ENCODE measurements at places on chromosomes 3 and 15.

- no peak for DNase-seq
These were observed 11.1 kb upstream of the ROPN1B start for GRCh38 chr3:125957674-125958510.

DNA sequence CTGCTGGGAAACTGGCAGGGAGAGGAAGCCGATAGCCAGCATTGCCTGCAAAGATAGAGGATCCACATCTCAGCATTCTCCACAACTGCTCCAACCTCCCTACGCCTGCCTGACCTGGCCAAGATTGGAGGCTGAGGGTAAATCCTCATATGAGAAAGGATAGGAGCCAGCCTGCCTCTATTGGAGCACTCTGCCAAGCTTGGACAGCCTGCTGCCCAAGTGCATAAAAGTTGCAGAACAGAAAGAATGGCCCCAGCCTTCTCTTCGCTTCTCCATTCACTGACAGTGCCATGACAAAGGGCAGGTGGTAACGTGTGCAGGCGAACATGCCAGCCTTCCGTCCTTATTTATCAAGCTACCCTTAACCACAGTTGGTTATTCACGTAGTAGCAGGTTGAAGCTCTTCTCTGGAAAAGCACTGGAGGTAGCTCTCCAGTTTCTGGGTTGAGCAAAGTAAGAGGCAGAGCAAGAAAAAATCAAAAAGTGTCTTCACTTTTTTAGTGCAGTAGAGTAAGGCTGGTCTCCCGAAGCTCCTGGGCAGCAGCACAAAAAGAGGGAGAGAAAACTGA lies 4.3 kb downstream of the BMF start:
- DNase-seq, result no peak

GRCh38 chr15:62572797-62573196 lies 407.7 kb upstream of the C2CD4B start:
- DNase-seq, result no peak

- peak; percentile 4 for DNase-seq
These were observed 36.0 kb downstream of the MNS1 start for GRCh38 chr15:56428821-56429458.

- no peak for DNase-seq
These were observed 4.3 kb downstream of the PRKCI start for GRCh38 chr3:170226426-170226960.

DNA sequence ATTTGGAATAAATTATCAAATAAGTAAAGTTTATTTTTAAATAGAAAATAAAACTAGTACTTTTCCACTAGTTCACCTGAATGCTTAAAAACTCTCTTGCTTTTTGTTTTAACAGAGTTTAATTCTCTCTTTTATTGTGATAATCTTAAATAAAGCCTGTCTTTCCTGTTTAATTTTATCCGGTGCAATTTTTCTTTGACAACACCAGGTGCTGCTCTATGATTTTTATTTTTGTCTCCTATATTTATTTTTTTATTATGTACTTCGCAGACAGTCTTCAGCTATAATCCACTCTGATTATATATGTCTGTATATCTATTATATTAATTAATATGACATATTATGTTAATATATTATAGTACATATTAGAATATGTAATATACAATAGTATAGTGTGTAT lies 1293.0 kb upstream of the EPHA6 start:
- DNase-seq, result no peak

DNA sequence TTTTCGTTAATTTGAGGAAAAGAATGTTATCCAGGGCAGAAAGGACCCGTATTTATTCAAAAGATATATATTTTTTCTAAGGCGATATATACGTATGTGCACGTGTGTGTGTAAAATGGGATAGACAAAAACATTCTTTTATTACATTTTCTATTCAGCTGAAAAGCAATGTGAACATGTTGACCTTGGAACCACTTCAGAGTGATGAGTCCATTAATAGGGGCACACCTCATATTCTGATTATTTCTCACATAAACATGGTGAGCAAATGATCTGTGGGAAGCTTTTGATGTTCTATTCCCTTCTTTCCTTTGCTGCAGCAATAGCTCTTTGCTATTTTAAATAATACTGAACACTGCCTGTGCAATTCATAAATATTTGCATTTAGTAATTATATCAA lies 87.6 kb downstream of the SYNPR start:
- no peak for DNase-seq

DNA sequence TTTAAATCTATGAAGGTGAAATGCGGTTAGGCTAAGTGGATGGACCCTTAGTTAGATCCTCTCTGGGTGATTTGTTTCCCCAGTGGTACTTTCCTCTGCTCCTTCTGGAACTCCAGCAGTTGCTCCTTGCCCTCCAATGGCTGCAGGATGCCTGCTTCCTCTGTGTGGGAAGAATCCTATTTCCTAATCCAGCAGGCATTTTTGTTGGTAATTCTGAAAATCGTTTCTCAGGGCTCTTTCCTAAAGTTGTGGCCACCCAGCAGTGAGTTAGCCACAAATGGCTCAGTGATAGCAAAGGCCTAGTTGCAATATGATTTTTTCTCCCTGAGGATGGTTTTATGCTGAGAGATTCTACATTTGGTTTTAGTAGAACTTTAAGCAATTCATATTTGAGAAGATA lies 332.3 kb upstream of the C2CD4B start:
- DNase-seq, result no peak

DNA sequence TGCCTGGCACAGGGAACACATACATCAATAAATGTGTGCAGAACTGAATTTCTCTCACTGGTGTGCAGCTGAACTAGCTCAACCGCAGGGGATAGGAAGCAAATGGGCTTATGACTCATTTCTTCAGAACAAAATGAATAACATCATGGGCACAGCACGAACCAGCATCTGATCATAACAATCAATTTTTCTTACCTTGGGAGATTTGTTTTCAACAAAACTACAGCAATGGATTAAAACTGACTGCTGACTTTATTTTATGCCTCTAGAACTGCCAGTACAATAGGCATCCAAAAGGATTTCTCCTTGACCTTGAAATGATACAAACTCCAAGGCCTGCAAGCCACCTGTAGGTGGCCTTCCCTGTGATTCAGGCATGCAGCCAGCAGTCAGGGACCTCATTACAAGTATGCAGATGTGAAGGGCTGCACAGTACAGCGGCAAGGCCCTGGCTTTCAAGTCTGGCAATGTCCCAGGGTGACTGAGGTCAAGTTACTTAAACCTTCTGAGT lies 26.1 kb downstream of the TAMM41 start:
- DNase-seq, result no peak

GRCh38 chr3:87225659-87226058 lies 1.4 kb upstream of the CHMP2B start:
- DNase-seq, result no peak

DNA sequence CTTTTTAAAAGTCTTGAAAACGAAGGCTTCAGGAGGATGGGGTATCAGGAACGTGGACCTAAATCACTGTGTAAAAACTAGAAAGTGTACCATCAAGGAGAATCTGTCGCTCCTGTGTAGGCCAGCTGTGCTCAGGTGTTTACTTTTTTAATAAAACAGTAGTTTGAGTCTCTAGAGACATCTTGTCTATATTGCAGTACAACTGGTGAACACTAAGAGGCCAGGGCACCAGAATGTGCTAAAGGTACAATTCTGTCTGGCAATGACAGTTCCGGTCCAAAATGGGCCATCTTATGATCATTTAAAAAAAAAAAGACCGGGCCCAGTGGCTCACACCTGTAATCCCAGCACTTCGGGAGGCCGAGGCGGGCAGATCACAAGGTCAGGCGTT lies 61.8 kb upstream of the MCF2L2 start:
- no peak for DNase-seq

- DNase-seq, result no peak
These were observed 108.5 kb downstream of the SAMMSON start for GRCh38 chr3:70108072-70108471.

GRCh38 chr3:38371541-38372213 lies 25.1 kb downstream of the XYLB start:
- DNase-seq, result no peak

GRCh38 chr15:80659375-80659774 lies 35.7 kb upstream of the ABHD17C start:
- no peak for DNase-seq

DNA sequence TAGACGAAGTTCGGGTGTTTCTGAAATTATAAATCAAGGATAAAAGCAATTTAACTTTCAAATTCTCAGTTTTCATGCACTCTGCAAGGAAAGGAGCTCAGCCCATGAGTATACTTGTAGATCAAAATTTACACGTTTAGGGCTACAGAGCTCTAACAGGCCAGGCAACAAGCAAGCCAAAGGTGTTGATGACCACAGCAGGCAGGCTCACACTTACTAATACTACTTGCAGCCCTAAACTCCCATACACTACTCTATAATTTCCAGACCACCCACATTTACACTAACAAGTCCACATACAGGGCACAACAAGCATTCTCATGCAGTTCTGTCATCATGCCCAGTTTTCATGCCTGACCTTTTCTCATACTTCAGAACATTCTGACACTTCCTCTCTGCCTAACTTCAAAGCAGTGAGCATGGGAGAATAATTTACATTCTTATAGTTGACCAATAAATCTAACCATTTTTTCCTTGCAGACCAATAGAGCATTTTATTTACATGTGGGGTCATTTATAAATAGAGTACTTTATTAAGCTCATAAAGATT lies 124.7 kb upstream of the FRMD4B start:
- DNase-seq, result no peak

DNA sequence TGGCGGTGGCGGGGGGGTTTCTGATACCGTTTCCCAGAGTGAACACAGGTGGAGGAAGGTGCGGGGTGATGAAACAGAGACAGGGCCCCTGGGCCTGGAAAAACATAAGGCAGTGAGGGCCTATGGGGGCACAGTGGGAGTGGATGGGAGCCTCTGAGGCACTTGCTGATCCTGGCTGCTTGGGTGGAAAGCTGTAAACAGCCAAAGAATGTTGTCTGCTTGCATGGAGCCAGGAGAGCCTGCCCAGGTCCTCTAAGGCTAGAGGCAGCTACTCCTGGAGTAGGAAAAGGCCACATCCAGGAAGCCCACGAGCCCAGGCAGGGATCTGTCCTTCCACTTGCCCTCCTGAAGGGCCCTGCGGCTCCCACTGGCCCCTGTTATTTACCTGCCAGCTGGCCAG lies 2.9 kb upstream of the SEMA3B start:
- no peak for DNase-seq

GRCh38 chr3:16809993-16810392 lies 74.8 kb upstream of the PLCL2 start:
- no peak for DNase-seq

DNA sequence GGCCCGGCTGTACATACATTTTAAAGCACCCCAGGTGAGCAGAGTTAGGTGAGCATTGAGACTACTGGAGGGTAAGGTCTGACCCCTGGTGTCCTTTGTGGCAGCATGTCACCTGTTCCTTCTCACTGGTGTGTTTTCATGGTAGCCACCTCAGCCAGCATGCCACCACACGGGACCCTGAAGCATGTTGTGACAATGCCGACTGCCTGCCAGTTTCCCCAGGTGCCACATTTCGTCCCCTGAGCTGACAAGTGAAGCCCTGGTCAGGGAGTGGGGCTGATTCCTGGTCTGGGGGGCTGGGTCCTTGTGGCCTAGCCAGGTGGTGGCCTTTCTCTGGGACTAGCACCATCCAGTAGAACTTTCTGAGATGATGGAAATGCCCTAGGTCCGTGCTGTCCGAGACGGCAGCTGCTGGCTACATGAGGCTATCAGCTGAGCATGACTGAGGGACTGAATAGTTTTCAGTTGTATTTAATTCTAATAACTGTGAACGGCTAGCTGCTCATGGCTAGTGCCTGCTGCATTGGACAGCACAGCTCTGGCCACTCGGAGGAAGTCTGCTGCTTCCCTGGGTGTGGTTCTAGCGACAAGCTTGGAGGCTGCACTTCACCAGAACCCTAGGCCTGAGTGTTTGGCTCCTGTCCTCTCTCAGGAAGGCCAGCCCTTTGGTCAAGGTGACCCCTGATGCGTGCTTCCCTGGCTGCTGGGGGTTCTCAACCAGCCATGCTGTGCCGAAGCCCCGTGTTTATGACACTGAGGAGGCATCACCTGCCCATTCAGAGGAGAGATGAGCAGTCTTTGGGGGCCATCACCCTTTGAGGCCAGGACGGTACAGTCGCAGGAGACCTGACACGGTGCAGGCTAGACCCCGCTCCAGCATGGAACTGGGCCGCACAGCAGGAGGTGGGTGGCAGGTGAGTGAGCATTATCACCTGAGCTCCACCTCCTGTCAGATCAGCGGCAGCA lies 3.9 kb downstream of the C3orf22 start:
- DNase-seq, result no peak

DNA sequence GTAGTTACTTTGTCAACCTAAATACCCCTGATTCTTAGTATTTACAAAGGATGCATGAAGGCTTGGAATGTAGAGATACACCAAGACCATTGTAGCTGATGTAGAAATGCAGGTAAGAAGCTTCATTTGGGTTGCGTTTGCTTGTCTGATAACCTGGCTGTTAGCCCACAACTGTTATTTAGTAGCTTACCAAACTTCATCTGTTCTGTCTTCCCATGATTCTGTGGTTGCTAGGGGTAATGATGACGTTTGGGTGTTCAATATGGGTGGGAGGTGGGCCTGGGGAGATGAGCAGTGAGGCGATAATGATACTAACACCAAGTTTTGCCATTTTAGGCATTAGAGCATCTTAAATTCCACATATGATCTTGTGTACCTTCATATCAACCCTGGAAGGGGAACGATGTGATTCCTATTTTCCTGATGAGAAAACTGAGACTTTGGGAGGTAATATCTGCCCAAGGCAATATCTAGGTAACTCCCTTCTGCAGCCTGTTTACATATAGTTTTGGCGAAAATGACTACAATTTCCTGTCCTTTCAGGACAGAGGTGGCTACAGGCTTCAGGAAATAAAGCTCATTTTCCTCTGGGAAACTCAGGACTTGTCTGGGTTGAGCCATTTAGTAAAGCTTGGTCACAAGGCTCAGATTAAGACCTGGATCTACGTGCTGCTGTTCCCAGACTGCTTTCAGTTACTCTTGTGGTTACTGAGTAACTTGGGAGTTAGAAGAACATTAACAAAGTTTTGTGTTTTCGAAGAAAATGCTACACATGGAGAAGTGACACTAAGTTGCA lies 26.8 kb downstream of the FNDC3B start:
- DNase-seq, result no peak

GRCh38 chr3:48423883-48424695 lies 5.8 kb downstream of the PLXNB1 start:
- DNase-seq, result no peak

GRCh38 chr3:4568841-4569240 lies 75.7 kb downstream of the ITPR1 start:
- DNase-seq, result no peak

DNA sequence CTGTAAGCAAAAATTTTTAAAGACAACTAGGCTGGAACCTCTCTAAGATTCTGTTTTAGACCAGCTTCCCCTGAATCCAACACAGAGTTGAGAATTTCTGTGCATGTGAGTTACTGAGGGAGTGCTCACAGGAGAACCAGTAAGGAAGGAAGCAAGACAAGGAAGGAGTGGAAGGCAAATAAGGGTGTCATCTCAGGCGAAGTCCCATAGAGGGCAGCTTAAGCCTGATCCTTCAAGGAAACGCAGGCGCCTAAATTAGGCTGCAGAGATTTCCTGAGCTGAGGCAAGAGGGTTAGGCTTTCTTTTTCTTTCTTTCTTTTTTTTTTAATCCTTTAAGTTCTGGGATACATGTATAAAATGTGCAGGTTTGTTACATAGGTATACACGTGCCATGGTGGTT lies 36.2 kb upstream of the COL6A6 start:
- peak; percentile 11 for DNase-seq

All from non-pigmented ciliary epithelial cell (primary cell).